Fibroblast of villous mesenchyme (primary cell): ENCODE measurements at places on chromosomes 6 and 20. TPM values are rescaled to one million over a fixed set of nuclear protein-coding genes. Genes with fewer than 3 reads are reported as not detected.

Gene DEFB132
- not detected in 2 replicates for total RNA-seq

Gene HLA-DMA
- total RNA-seq, result 1.9 and 3.5 TPM in 2 replicates

Gene ZNF311
- 0.43 and 0.97 TPM in 2 replicates for total RNA-seq

Gene ISM1
- 0.43 and 0.64 TPM in 2 replicates for total RNA-seq

Gene MYT1
- total RNA-seq, result not detected in 2 replicates

Gene LEMD2
- total RNA-seq, result 59.2 and 59.6 TPM in 2 replicates

Gene OR12D3
- not detected in 2 replicates for total RNA-seq

Gene CDSN
- not detected in 2 replicates for total RNA-seq

Gene LTV1
- total RNA-seq, result 19.6 and 24.2 TPM in 2 replicates

Gene ADGRG6
- total RNA-seq, result 33.2 and 153 TPM in 2 replicates

Gene ENPP1
- 6.0 and 8.4 TPM in 2 replicates for total RNA-seq
